B cell (primary cell): ENCODE measurements at places on chromosomes 16 and 17. TPM values are rescaled to one million over a fixed set of nuclear protein-coding genes. Genes with fewer than 3 reads are reported as not detected.

GRCh38 chr17:8654822-8655221 lies 24.3 kb upstream of the MYH10 start:
- no peak overlapping the region for H3K4me3 ChIP-seq
- peaks cover 10% of the 10 kb centered on the region for H3K27me3 ChIP-seq
- no peak for DNase-seq

- H3K4me1 ChIP-seq, result peaks cover 33% of the 10 kb centered on the region
- DNase-seq, result no peak
- no peak overlapping the region for H3K4me3 ChIP-seq
- no peaks in the 10 kb centered on the region for H3K36me3 ChIP-seq
- no peaks in the 10 kb centered on the region for H3K27me3 ChIP-seq
These were observed 4.6 kb downstream of the PRSS33 start for GRCh38 chr16:2782583-2783351.

DNA sequence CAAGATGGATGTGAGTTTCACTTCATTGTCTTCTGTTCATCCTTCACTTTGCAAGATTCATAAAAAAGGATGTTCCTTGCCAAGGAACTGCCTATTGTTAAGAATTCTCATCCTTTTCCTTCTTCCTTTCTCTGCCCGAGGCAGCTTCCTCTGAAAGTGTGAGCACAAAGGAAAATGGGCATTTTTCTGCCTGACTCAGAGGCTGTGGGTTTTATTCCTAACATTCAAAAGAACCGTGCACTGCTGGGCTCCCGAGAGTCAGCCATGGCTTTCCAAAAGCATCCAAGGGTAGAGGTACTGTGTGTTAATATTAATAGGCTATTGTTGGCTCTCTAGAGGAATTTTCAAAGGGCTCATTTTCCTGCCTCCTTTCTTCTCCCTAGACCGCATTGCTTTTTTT lies 289.4 kb downstream of the ABCC12 start:
- H3K4me3 ChIP-seq, result no peak overlapping the region
- peaks cover 12% of the 10 kb centered on the region for H3K27me3 ChIP-seq
- no peaks in the 10 kb centered on the region for H3K36me3 ChIP-seq
- H3K4me1 ChIP-seq, result no peaks in the 10 kb centered on the region
- DNase-seq, result no peak
- no peak overlapping the region for H3K27ac ChIP-seq

THRA gene
- 16.8 and 17.1 TPM in 2 replicates for total RNA-seq
